ENCODE measurements at places on chromosomes 7 and 10.

DNA sequence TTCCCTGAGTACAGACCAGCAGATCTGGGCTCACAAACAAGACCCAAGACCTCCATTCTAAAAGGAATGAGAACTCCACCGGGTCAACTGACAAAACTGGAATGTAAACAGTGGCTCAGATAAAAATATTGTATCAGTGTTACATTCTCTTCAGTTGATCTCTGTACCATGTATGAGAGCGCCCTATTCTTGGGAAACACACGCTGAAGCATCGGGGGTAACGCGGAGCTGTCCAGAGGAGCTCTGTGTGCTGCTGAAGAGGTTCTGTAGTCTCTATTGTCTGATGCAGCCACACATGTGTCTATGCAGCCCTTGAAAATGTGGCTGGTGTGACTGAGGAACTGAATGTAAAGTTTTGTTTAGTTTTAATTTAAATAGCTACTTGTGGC, 39.7 kb downstream of the HIPK2 start:
- DNase-seq = no peak

GRCh38 chr10:60099998-60100747, 193.8 kb upstream of the CCDC6 start:
- DNase-seq = peak; percentile 62

- DNase-seq = no peak
Measured at GRCh38 chr10:72784551-72785351, 92.8 kb downstream of the MCU start.

DNA sequence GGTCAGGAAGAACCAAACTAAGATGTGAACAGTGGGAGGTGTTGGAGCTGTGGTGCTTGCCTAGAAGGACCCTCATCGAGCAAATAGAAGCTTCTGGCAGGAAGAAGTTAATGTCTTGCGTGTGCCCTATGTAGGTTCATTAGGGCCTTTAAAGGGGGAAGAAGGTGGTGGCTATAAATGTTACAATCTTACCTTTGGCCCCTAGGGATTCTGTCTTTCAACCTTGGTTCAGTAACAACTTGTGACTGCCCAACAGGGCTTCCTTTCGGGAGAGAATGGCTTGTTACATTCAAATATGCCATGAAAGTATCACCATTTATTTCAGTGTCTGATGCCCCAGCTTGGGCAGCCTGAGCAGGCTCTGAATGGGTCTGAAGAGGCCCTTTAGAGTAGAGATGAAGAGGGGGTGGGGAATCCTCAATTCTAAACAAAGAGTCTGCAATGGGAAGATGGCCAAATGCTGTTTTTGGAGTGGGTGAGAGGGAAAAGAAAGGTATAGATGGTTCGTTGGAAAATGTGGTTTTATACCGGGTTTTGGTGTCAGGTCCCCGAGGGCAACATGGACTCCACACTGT, 108.0 kb downstream of the TCF7L2 start:
- no peak for DNase-seq

DNA sequence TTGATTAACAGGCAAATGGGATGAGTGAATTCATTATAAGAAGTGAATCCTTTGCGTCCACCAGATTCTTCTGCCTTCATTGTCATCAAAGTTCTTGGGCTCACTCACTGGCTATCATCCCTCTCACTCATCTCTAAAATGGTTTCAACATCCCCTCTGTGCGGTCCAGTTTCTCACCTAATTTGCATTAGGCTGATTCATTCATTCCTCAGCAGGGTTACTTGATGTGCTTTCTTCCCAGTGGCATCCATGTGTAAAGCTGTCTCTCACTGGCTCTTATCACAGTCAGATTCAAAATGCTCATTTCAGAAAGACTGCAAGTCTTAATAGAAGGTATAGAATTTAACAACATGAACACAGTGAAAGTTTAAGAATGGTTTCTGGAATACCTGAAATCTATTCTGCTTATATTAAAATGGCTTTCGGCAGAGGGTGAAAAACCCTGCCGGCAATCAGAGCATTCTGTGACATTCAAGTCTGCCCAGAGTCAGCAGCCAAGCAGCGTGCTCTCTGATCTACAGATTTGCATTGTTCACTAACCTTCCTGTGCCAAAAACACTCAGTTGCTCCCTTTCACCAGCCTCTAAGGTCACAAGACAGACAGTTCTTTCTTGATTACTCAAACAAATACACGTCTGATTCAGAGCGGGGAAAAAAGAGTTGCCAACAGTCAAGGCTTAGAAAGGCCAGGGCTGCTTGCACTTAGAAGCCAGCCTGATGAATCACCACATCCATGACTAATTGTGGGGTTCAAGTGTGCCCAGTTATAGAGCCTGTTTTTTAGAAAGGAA, 106.7 kb downstream of the TES start:
- no peak for DNase-seq

GRCh38 chr7:26279405-26279804, 12.3 kb upstream of the SNX10 start:
- DNase-seq = no peak

GRCh38 chr10:64617085-64617484, 1095.9 kb downstream of the REEP3 start:
- DNase-seq = no peak

DNA sequence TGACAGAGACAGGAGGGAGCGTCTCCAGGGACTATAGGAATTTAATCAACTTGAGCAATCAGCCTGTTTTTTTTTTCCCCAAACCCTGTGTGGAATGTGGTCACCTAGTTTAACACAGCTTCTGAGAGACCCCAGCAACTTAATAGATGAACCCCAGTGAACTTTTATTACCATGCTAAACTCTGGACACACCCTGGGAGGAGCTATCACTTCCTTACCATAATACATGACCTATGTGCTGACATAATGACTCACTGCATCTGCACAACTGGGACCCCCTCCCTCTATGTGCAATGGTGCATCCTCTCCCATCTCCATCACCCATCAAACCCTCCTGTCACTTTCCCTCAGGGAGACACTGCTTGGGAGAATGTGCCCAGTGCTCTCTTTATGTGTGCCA, 83.7 kb downstream of the EPC1 start:
- DNase-seq = no peak

DNA sequence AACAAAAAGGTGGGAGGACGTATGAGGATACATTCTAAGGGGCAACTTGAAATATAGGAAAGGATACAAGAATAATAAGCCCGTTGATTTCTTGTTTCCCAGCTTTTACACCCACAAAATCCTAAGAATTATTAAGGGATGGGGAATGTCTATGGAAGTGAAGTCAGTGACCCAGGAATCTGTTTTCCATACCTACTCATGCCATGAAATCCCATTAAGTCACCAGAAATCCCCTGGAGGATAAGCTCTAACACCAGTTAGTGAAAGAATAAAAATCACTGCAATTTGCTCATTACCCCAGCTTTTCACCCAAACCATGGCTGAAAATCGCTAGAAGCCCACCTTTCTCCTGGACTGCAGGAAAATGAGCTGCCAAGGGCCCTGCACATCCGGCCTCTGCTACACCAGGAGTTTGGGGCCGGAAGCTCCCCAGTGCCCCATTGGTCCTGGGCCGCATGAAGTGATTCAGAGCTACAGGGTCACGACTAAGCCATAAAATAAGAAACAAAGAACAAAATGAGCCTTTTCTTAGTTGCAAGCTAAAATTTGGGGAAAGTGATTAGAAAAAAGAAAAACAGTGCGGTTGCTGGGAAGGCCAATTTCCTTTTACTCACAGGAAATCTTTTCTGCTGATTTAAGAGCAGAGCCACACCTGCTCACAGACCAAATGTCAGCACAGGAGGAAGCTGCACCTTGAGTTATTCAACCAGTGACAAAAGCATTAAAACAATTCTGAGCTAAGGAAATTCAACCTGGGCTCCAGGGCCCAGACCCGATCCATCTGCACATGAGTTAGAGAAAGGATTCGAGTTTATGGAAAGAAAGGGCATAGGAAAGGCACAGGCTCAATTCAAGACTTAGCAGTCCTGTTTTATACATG, 40.3 kb downstream of the HIPK2 start:
- DNase-seq = no peak

Measured in Kasumi-1 (cell line).